ENCODE measurements at places on chromosomes 16 and 17.

GRCh38 chr16:898761-899682 is 71.8 kb downstream of the LMF1 start:
- no peak for DNase-seq

DNA sequence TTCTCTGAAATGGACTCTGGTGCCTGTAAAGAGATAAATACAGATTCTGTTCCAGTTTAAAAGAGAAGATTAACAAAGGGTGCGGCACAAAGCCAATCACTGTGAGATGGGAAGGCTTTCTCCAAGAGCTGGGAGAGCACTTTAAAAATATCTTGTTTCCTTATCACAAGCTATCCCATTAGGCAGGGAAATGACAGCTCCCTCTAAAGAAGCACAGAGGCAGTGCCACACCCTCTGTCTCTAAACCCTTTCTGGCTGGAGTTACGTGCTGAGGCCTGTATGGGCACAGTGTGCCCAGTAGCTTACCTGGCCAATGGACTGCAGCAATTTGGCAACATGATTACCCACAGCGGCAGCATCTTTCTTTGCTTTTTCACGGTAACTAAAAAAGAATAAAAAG is 9.0 kb upstream of the TERB1 start:
- no peak for DNase-seq

DNA sequence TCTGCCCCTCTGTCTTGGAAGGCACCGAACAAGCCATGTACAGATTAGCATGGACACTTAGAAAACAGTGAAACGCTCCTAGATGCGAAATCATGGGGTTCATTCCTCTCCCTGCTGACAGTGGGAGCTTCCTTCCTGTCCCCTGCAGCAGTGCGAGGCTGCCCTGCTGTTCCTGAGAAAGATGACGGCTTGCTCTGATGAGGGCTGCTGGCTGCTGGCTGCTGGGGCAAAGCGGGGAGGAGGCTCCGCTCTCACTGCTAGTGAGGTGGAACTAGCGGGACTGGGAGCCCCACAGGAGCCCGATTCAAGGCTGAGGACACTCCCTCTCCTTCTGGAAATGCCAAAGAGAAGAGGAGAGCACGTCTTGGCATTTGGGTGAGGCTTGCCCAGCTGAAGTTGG is 25.9 kb upstream of the CACNG4 start:
- no peak for DNase-seq

DNA sequence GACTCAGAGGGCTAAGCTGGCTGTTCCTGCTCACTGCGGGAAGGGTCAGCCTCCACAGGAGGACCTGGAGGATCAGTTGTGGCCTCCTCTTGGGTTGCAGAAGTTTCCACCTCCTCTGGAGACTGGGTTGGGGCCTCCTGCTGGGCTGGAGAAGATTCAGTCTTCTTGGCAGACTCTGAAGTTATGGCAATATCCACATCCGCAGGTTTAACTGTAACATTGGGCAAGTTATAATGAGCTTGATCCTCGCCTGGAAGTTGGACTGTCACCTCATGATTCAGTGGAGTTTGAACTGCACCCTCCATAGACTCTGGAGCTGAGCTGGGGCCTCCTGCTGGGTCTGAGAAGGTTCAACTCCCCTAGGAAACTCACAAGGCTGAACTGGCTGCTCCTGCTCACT is 47.6 kb upstream of the TMEM97 start:
- no peak for DNase-seq

- no peak for DNase-seq
Observed at GRCh38 chr16:65500919-65501318, 379.1 kb upstream of the CDH11 start.

Data from hematopoietic multipotent progenitor cell treated with erythropoietin and hydrocortisone succinate and interleukin-3 and kit ligand, for 8 days (in vitro differentiated cells).